MG63 (cell line): ENCODE measurements at places on chromosomes 1 and 21. TPM values are rescaled to one million over a fixed set of nuclear protein-coding genes. Genes with fewer than 3 reads are reported as not detected.

HRNR gene
- total RNA-seq = not detected in 2 replicates

NUDC gene
- 19.1 and 33.9 TPM in 2 replicates for total RNA-seq

GRIK3 gene
- 0.66 TPM in 1 of 2 replicates, not detected in the other for total RNA-seq

TTC34 gene
- total RNA-seq = not detected in 2 replicates

S100A7 gene
- not detected in 2 replicates for total RNA-seq

FCGR3A gene
- total RNA-seq = not detected in 2 replicates

SYCP1 gene
- not detected in 2 replicates for total RNA-seq
